ENCODE measurements at places on chromosomes 1 and 21.

DNA sequence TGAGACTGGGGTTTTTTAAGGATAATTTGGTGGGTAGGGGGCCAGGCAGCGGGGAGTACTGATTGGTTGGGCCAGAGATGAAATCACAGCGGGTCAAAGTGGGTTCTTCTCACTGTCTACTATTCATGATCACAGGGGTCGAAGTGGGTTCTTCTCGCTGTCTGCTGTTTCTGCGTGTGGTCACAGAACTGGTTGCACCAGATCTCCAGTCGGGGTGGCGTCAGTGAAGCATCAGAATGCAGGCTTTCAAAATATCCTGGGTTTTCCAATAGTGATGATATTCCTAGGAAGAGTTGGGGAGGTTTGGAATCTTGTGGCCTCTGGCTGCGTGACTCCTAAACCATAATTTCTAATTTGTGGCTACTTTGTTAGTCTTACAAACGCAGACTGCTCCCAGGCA, 45.1 kb downstream of the TRPM2 start:
- no peaks in the 10 kb centered on the region for H3K27me3 ChIP-seq
- H3K4me1 ChIP-seq: no peaks in the 10 kb centered on the region
- no peak for DNase-seq
- H3K27ac ChIP-seq: no peak overlapping the region

DNA sequence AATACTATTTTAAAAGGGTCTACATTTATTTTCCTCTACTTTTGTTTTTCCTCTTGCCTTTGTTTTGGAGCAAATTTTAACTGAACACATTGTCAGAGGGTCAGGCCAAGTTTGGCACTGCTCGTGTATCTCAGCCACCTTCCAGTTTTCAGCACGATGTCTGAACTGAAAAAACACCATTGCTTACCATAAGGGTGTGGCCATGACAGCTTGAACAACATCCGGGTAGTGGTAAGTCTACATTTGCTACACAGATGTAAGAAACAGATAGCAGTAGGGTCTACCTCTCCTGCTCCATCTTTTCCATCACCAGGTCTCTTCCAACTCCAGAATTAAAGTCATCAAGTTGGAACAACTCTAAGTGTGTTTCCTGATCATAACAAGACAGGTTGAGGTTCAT, 4.2 kb downstream of the HIVEP3 start:
- H3K27me3 ChIP-seq: no peaks in the 10 kb centered on the region
- peaks cover 60% of the 10 kb centered on the region for H3K4me1 ChIP-seq
- H3K36me3 ChIP-seq: no peaks in the 10 kb centered on the region
- DNase-seq: no peak
- peak overlapping the region; percentile 28 for H3K4me3 ChIP-seq

GRCh38 chr1:162757476-162757875, 33.0 kb upstream of the HSD17B7 start:
- H3K36me3 ChIP-seq: no peaks in the 10 kb centered on the region
- H3K4me1 ChIP-seq: no peaks in the 10 kb centered on the region
- no peaks in the 10 kb centered on the region for H3K27me3 ChIP-seq
- DNase-seq: no peak
- no peak overlapping the region for H3K27ac ChIP-seq
- no peak overlapping the region for H3K4me3 ChIP-seq

GRCh38 chr21:14773777-14774345, 227.7 kb upstream of the SAMSN1 start:
- no peaks in the 10 kb centered on the region for H3K36me3 ChIP-seq
- no peak overlapping the region for H3K27ac ChIP-seq
- no peak overlapping the region for H3K4me3 ChIP-seq
- peak; percentile 22 for DNase-seq
- H3K4me1 ChIP-seq: no peaks in the 10 kb centered on the region

DNA sequence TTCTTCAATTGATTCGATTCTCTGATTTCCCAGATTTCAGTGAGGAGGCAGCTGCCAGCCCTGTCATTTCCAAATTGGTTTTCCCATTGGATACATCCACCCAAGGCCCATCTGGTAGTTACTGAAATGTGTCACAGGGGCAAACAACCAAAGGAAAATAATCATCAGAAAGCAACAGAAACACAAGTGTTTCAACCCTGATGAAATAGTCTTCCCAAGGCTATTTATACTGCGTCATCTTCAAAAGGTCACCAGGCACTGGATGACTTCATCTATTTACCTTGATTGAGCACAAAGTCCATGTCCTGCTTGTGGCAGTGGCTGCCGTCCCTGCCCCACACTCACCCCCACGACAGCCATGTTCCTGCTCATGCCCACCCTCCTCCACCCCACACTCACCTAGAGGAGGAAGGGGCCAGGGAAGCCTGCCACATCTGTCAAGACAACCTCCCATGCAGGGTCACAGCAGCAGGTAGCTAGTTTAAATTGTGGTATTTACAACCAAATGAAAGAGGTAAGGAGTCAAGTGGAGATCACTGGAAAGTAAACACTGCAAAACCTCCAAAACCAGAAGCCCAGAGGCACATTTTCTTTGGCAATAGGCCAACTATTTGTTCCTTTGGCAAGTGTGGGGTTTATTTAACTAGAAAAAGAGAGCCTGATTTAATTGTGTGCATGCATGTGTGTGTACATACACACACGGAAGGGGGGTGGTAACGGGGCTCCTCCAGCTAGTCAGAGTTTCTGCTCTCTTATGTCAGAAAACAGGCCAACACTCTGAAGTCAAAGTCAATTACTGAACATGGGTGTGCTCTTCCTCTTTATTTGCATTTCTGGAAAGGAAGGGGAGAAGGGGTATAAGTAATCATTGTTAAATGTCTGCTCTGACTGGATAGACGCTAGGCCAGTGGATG, 49.5 kb upstream of the RAB4A start:
- H3K27me3 ChIP-seq: no peaks in the 10 kb centered on the region
- no peak overlapping the region for H3K4me3 ChIP-seq
- H3K36me3 ChIP-seq: no peaks in the 10 kb centered on the region
- H3K4me1 ChIP-seq: peaks cover 4% of the 10 kb centered on the region
- DNase-seq: no peak

DNA sequence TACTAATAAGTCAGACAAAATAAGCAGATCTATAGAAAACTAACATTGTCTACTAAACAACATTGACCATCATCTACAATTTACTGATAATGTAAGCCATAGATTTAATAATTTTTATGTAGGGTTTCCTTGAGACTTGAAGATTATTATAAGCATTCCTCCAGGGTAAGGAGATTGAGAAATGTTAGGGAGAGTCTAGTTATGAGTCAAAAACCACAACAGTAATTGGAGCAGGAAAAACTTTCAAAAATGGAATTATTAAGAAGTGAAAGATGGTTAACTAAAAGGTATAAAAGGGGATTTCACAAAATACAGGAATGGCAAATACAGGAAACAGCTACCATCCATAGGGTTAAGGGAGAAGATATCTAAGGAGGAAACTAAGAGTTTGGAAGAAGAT, 12.4 kb upstream of the UHMK1 start:
- no peak overlapping the region for H3K27ac ChIP-seq
- H3K36me3 ChIP-seq: peaks cover 2% of the 10 kb centered on the region
- H3K27me3 ChIP-seq: peaks cover 39% of the 10 kb centered on the region
- no peaks in the 10 kb centered on the region for H3K4me1 ChIP-seq
- no peak for DNase-seq

GRCh38 chr1:57857809-57858208, 433.9 kb upstream of the DAB1 start:
- H3K4me3 ChIP-seq: no peak overlapping the region
- H3K27ac ChIP-seq: no peak overlapping the region
- DNase-seq: no peak
- H3K36me3 ChIP-seq: no peaks in the 10 kb centered on the region
- no peaks in the 10 kb centered on the region for H3K4me1 ChIP-seq

DNA sequence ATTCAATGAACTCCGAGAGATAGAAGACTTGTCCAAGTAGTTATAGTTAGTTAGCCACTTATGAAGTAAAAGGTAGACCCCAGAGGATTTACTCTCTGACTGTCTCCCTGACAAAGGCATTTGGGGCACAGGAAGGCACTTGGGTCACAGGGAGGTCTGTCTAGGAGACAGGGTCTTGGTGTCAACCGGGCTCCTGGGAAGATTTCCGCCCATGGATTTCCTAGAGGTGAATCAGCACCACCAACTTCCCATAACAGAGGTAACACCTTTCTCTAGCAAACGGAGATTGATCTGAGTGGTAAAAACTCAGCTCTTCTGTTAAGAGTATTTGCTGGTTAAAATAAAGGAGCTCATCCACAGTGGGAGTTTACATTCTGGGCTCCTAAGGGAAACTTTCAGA, 16.4 kb downstream of the CCN1 start:
- no peak overlapping the region for H3K27ac ChIP-seq
- H3K4me3 ChIP-seq: no peak overlapping the region
- no peaks in the 10 kb centered on the region for H3K27me3 ChIP-seq

GRCh38 chr1:19643121-19643520, 990 bp upstream of the NBL1 start:
- H3K27me3 ChIP-seq: no peaks in the 10 kb centered on the region
- peak overlapping the region; percentile 88 for H3K4me3 ChIP-seq
- H3K27ac ChIP-seq: peak overlapping the region; percentile 75
- DNase-seq: no peak

All from T-helper 17 cell (primary cell).